ENCODE measurements at places on chromosomes 7 and 10.
A peak's percentile ranks its signal among the peaks of the same experiment; 100 is the strongest.

DNA sequence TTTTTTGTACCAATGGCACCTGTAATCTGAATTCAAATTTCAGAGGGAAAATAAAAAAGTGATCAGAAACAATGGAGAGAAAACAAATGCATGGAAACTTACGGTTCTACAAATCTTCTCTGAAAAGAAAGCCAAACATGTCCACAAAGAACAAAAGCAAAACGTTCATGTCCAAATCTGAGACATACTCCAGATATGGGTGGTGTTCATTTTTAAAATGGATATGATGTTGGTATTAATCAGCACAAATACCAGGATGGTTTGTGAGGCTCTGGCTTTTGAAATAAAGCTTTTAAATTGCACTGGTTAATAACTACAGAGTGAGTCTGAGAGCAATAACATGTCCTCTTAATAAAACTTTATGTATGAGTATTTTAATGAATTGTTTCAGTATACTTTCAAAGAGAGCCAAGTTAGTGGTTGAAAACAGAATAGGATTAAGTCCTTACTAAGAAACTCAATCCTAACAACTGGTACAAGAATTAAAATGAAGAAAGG lies 366.4 kb downstream of the INHBA start:
- no peak for DNase-seq

- peak; percentile 38 for DNase-seq
These were observed 1.5 kb upstream of the SKIDA1 start for GRCh38 chr10:21526860-21527597.

DNA sequence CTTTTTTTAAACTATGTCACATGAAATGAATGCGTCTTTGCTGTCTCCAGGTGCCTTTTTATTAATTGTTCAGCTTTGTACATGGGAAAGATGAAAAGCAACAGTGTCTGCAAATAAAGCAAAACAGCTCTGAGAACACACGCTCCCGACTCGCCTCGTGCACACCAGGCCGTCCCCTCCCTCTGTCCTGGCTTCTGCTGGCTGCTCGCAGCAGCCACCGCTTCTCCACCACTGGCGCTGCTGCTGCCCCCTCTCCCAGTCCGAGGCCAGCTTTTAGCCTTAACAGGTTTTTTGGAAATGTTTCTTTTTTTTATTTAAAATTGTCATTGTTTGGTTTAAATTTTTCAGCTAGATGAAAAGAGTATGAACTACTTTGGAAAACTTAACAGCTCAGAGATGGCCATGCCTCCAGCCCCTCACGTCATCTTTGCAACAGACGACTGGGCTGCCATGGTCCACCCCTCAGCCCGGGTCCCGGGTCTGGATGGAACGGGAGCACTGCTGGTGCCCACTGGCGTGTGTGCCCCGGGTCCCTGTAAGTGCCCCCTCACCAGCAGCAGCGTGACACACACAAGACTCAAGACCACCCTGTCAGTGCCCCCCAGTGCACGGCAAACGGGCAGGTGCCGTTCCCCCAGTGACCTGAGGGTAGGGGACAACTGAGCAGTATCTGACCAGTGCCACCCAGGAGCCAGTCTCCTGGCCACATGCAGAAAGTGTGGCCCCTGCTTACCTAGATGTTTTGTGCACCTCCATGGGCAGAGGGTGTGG lies 415.6 kb upstream of the FOXK1 start:
- DNase-seq, result no peak

DNA sequence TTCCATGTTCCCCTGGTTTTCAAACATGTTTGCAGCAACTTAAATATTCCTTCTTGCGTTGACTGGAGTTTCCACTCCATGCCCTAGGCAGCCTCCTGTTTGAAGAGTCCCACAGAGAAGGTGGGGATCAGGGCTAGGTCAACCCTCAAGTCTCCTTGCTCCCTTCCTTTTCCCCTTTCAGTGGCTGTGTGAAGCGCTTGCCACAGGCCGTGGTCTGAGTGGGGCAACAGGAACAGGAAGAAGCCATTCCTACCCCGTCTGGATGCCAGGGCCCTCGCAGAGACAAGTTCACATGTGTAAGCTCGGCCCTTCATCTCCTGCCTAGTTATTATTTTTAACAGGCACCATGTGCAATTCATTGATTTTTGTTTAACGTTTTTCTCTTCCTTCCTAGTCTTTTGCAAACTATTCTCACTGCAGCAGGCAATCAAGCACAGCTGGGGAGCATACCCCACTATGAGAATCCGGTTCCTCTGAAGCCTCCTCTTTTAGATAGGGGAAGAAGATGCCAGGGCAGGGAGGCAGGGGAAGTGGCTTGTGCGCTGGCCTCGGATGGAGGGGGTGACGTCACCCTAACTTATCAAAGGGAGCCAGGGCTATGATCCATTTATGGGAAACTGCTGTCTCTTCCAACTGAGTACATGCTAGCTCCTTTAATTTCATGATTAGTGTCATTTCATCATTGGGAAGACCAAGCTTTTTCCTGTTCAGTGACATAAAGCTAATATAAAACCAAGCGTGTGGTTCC lies 64.2 kb downstream of the PRLHR start:
- no peak for DNase-seq

GRCh38 chr10:132918617-132919373 lies 23.6 kb downstream of the CFAP46 start:
- DNase-seq, result peak; percentile 41

GRCh38 chr10:69474742-69475432 lies 23.6 kb downstream of the TSPAN15 start:
- no peak for DNase-seq

- no peak for DNase-seq
These were observed 63.3 kb downstream of the GSAP start for GRCh38 chr7:77352665-77353406.

DNA sequence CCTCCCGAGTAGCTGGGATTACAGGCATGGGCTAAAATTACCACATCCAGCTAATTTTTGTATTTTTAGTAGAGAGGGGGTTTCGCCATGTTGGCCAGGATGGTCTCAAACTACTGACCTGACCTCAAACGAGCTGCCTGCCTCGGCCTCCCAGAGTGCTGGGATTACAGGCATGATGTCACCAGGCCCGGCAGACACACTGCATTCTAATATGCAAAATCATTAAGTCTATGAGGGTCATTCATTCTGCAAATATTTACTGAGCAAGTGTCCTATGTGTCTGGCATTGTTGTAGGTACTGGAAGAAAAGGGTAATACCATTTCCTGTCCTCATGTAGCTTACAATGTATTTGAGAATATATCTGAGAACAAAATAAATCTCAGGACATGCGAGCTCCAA lies 2.7 kb downstream of the PUS7 start:
- no peak for DNase-seq

- DNase-seq, result no peak
These were observed 96.6 kb downstream of the AVL9 start for GRCh38 chr7:32591938-32592337.

DNA sequence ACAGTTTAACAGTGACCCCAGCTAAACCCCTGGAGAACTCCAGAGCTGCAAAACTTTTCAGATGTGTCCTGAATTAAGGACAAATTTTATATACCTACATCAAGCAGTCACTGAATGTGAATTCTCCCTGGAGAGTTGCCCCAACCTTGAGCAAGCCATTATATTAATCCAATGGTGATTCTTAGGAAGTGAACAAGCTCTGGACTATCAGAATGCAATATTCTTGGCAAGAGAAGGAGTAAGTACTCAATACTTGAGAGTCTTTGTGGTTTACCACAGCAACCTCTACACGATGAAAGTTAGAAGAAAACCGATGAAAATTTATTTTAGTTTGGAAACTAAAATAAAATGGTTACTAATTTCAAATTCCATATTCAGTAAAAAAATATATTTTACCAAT lies 19.3 kb upstream of the ZNF365 start:
- no peak for DNase-seq

DNA sequence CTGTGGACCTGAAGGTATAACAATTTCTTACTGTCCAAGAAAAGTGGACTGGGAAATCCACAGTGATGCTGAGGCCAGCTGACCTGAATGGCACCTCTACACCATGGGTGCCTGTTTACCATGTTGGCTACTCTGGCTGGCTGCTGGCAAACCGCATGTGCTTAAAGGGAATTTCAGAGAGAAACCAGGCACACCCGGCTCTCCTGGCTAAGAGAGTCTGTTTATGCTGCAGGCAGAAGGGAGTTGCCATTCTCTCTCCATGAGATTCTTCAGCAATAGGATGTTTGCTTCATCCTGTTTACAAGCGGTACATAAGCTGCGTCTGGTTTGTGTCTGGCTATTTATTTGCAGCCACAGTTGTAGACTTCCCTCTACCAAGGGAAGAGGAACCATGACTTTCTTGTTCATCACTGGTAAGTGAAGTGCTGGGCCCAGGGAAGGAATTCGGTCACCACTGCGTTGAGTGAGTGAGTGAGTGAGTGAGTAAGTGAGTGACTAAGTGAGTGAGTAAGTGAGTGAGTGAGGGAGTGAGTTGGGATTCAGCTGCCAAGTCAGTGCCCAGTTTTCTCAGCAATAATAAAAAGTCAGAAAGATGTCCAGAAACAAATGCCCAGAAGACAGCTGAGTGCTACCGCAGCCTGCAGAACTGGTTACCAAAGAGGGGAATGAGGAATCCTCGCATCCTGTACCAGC lies 90.4 kb downstream of the COBL start:
- DNase-seq, result no peak

DNA sequence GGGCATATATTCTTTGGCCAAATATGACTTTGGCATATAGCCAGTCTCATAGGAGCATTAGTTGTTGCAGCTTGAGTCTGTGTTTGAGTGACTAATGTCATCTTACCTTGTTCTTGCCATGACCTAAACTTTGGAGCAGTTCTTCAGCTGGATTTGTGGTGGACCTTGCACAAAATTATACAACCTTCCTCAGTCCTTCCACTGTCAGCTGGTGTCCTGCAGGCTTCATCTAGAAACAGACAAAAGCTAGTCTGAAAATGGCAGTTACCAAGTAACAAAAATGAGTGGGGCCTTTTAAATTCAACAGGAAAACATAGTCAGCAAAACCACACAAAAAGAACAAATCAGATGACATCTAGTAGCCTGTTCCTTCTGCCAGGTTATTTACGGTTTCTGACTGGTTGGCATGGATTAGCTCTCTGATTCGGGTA lies 59.5 kb upstream of the HECTD2 start:
- peak; percentile 15 for DNase-seq

DNA sequence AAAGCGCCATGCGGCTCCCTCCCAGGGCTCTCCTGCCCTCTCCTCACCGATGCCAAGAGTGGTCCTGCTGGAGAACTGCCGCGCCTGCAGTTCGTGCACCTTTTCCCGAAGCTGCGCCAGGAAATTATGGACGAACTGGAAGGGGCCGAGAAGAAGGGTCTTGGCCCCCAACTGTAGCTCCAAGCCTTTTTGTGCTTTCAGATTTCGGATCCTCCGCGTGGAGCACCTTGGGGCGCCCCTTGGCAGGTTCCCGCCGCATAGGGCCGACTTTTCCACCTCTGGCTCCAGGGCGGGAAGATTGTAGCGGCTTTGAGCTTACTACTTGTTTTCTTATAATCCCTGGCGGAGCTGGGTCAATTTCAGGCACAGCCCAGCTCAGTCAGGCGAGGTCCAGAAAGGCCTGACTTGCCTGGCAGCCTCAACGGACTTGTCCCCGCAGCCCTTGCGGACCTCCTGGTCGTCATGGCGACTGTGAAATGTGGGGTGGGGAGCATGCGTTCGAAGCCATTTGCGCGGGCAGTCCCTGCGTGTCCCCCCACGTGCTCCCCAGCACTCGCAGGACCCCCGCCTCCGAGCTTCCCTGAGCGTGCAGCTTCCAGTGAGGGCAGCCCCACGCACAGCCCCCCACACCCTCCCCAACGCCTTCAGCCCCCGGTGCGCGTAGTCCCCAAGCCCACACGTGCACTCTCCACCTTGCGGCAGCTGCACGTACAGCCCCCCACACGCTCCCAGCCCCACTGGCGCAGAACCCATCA lies 129.9 kb downstream of the KBTBD2 start:
- DNase-seq, result no peak

- no peak for DNase-seq
These were observed 18.2 kb upstream of the PITRM1 start for GRCh38 chr10:3190817-3191216.

- no peak for DNase-seq
These were observed 116.8 kb upstream of the JCAD start for GRCh38 chr10:30176182-30176581.

DNA sequence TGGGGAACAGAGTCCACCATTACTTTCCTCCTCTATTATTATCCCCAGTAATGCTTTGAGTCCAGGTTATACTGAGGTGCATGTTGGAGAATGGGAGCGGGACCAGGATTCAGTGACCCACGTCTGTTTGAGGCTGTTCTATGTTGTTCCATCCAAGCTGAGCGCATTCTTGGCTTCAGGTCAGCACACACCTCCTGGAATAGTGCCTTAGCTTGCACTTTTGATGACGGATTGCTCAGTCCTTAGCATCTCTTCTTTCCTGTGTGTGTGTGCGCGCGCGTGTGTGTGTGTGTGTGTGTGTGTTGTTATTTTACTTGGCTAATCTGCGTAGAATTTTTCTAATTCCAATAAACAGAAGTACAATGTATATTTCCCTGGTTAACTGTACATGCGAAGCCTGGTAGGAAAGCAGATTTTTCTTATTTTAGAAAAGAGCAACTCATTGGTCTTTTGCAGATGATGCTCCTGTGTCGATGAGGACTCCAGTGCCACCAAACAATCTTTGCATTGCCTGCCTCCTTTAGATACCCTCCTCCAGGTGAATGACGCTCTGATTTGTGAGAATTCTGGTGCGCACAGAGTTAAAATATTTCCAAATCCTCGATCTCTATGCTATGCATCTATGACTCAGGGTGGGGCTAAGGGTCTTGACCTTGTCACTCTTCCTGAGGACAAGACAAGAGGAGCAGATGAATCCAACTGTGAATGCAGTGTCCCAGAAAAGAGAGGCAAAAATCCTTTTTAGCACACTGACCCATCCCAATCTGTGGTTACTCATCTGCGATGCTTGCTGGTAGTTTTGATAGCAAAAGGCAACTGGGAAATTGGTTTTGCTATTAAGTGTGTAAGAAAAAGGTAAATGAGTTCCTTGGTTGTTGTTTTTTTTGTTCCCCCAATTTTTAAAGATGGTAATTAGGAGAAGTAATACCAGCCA lies 13.3 kb upstream of the CELF2 start:
- no peak for DNase-seq

DNA sequence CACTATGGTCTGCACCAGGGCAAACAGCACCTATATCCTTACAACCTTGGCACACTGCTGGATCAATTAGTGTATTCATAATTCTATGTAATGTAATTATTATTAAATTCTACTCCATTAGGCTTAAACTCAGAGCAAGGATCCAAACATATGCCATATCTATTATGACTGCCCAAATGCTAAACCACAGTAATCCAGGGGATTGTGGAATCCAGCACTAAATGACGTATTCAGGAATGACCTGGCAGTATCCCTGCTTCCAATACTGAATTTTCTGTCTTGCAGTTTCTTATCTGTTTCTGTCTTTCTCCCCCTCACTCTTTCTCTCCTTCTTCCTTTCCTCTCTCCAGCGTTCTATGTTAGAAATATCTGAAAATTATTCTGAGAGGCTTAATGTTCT lies 16.5 kb upstream of the UBE2D1 start:
- no peak for DNase-seq

DNA sequence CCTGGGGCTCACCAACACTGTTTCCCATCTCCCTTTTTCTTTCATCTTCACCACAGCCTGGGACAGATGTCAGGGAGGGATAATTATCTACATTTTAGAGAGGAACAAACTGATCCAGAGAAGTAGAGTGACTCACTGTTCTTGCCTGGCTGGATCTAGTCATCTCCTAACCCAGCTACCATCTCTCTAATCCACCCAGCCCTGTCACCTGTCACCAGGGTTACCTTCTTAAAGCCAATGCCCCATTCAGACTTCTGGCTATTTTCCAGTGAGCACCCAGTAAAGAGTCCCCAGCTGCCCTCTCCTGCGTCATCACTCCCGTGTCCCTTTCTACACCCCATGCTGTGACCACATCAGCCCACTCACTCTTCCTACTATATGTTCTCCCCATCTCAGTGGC lies 68.4 kb upstream of the DUSP5 start:
- no peak for DNase-seq

- DNase-seq, result no peak
These were observed 291.4 kb downstream of the SFMBT2 start for GRCh38 chr10:7119325-7120015.
